Right renal pelvis (tissue), 4 donors: ENCODE measurements at places on chromosomes 12 and 14. TPM values are rescaled to one million over a fixed set of nuclear protein-coding genes. Genes with fewer than 3 reads are reported as not detected.

GRCh38 chr12:114649585-114649984 lies 34.4 kb downstream of the TBX3 start:
- DNase-seq: no peak

GRCh38 chr12:77980782-77981181 lies 150.1 kb downstream of the NAV3 start:
- no peak for DNase-seq

- no peak for DNase-seq
Measured at GRCh38 chr12:3973269-3973884, 100.2 kb upstream of the PARP11 start.

DNA sequence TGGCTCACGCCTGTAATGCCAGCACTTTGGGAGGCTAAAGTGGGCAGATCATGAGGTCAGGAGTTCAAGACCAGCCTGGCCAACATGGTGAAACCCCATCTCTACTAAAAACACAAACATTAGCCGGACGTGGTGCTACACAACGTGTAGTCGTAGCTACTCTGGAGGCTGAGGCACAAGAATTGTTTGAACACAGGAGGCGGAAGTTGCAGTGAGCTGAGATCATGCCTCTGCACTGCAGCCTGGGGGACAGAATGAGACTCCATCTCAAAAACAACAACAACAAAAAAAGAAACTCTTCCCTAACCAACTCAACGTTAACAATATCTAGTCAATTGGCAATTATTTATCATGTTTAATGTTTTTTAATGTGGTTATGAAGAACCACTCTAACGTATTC lies 89.3 kb downstream of the EPS8 start:
- DNase-seq: no peak

- DNase-seq: no peak
Measured at GRCh38 chr12:31234053-31234840, 91.7 kb downstream of the SINHCAF start.

- no peak for DNase-seq
Measured at GRCh38 chr12:53065470-53065869, 13.7 kb downstream of the SPRYD3 start.

GRCh38 chr12:19515179-19515578 lies 75.9 kb downstream of the AEBP2 start:
- no peak for DNase-seq

- DNase-seq: peak; percentile 35
Measured at GRCh38 chr12:69739287-69740191, 879 bp downstream of the RAB3IP start.

- no peak for DNase-seq
Measured at GRCh38 chr12:6653987-6654386, 6.8 kb upstream of the ACRBP start.

GRCh38 chr12:103578926-103579325 lies 8.1 kb upstream of the STAB2 start:
- DNase-seq: no peak

Gene CCDC196
- 0.31 TPM for polyA plus RNA-seq

Gene APOLD1
- polyA plus RNA-seq: 11.1 TPM

Gene TCL1B
- 0.50 TPM for polyA plus RNA-seq
